Activated T-helper 1 cell treated with anti-CD3 and anti-CD28 coated beads, Interleukin-12 subunit alpha, Interleukin-12 subunit beta, Interleukin-2, Interleukin-4 antibody, amounts not matched to agents 30 ng/mL and 10 ng/mL and 1 ng/mL, durations not matched to agents 14 hours and 24 hours and 36 hours (primary cell): ENCODE measurements at places on chromosomes 3 and 15. TPM values are rescaled to one million over a fixed set of nuclear protein-coding genes. Genes with fewer than 3 reads are reported as not detected.

The QTRT2 gene
- total RNA-seq, result 54.9 and 57.6 TPM in 2 replicates

The NBEAL2 gene
- total RNA-seq, result 118 and 119 TPM in 2 replicates

The PYGO1 gene
- total RNA-seq, result not detected in 2 replicates

The TP63 gene
- 0.51 and 0.67 TPM in 2 replicates for total RNA-seq

The GOLGA8Q gene
- 1.1 and 2.0 TPM in 2 replicates for total RNA-seq

The DGKG gene
- total RNA-seq, result 0.26 and 1.4 TPM in 2 replicates

The ZPLD1 gene
- 0.15 TPM in 1 of 2 replicates, not detected in the other for total RNA-seq

The THSD4 gene
- not detected in 2 replicates for total RNA-seq

The GUCA1C gene
- not detected in 2 replicates for total RNA-seq

The IREB2 gene
- total RNA-seq, result 98.0 and 103 TPM in 2 replicates

- no peak for DNase-seq
These were observed 27.6 kb downstream of the CPOX start for GRCh38 chr3:98565843-98566242.

DNA sequence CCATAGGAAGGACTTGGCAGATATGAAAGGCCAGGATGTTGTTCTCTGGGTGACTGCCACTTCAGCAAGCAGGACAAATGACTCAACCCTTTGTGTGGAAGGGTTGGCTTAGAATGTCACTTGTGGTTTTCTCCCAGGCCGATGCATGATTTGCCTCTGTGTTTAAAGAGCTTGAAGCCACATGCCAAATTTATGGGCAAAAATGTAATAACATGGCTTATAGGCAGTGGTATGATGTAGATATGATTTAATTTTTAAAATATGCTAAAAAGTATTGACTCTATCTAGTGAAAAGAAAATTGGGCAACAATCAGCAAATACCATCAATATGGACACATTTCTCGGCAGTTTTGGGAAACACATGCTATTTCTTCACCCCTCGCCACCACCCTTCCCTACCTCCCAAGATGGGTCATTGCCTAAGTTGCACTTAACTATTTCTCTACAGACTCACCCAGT lies 114.6 kb downstream of the CYP19A1 start:
- DNase-seq, result no peak

- no peak for DNase-seq
These were observed 59.1 kb downstream of the SST start for GRCh38 chr3:187610981-187611511.

GRCh38 chr15:82680200-82681102 lies 29.2 kb downstream of the AP3B2 start:
- DNase-seq, result peak; percentile 34

DNA sequence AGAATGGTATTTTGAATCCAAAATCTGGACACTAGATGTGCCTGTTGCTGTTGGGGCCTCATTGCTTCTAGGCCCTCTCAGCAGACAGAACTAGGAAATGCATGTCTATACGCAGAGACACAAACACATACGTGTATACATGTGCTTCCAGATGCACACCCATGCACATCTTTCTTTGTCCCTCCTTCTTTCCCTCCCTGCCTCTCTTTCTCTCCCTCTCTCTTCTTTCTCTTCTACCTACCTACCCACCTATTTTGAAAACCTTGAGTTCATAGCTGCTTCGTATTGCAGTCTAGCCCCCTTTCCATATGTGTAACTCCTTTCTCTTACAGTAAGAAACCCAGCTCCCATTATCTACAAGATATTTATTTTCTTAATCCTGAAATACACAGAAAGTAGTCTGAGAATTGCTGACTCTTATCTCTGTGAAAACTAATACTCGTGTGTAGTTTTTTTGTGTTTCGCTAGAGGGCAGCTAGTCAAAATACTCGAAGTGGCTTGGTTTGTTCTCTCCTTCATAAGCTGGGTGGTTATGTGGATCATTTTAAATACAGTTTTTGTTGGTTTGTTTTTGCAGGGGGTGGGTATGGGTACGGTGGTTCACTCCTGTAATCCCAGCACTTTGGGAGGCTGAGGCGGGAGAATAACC lies 18.5 kb downstream of the RPL32 start:
- no peak for DNase-seq

- no peak for DNase-seq
These were observed 390.1 kb downstream of the IL20RB start for GRCh38 chr3:137347817-137348368.

GRCh38 chr3:123739754-123740153 lies 144.4 kb downstream of the MYLK start:
- DNase-seq, result no peak

- no peak for DNase-seq
These were observed 256.7 kb upstream of the HES1 start for GRCh38 chr3:193879099-193879863.

DNA sequence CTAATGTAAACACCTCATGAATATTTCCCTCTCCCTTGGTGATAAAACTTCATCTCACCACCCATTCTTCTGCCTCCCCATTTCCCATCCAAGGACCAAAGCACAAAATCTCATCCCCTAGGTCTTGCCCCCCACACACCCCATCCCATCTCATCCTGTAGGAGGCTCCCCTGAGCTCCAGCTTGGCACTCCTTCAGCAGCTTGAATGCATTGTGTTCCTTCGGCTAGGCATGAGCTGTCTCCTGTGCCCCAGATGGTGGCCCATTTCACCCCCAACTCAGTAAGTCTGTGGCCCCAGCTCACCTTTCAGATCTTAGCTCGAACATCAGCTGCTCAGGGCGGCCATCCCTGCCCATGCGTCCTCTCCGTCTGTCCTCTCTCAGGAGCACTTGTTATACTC lies 203.6 kb upstream of the NR2F2 start:
- no peak for DNase-seq

- no peak for DNase-seq
These were observed 61.3 kb downstream of the TMCO5A start for GRCh38 chr15:37995461-37996347.

- no peak for DNase-seq
These were observed 190.5 kb downstream of the GREM1 start for GRCh38 chr15:32908135-32908801.

DNA sequence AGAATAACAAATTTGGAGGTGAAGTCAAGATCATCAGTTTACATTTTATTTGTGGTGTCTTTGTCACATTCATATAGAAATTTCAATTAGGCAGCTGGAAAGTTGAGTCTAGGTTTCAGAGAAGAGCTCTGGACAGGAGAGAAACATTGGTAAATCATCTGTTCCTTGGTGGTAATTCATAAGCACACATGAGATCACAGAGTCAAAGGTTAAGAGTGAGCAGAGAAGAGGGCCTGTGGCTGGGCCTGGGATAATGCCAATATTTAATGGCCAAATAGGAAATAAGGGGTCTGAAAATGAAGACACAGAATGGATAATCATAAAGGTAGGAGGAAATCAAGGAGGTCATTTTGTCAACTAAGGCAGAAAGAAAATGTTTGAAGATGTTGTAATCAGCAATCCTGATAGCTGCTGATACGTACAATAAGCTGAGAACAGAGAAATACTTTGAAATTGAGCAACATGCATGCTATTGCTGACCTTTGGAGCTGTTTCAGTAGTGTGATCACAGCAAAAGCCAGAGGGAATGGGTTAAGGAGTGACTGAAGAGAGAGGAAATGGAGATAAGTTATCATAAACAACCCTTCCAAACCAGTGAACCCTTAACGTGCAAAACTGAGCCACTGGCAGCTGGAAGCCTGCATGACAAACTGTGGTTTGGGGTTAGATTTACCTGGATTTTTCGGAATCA lies 692.8 kb downstream of the AGBL1 start:
- DNase-seq, result no peak

DNA sequence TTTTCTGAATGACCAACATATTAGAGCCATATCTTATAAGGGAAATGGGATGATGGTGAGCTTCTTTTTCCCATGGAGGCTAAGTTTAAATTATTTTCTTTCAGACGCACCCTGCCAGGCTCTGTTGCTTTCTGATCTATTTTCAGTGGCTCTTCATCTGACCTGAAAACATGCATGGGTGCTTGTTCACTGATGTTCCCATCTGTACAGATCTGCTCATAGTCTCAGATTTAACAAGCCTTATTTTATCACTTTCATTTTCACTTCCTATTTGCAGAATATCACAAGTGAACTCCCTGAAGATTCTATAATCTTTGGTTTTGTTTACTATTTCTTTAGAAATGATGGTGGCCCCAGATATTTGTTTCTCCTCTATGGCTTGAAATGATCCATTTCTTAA lies 31.1 kb upstream of the SUCLG2 start:
- no peak for DNase-seq

GRCh38 chr15:89822951-89823711 lies 8.5 kb upstream of the ANPEP start:
- no peak for DNase-seq

- DNase-seq, result no peak
These were observed 4.7 kb downstream of the SEMA3B start for GRCh38 chr3:50273689-50274065.

GRCh38 chr3:31503456-31503855 lies 29.3 kb upstream of the STT3B start:
- DNase-seq, result no peak

DNA sequence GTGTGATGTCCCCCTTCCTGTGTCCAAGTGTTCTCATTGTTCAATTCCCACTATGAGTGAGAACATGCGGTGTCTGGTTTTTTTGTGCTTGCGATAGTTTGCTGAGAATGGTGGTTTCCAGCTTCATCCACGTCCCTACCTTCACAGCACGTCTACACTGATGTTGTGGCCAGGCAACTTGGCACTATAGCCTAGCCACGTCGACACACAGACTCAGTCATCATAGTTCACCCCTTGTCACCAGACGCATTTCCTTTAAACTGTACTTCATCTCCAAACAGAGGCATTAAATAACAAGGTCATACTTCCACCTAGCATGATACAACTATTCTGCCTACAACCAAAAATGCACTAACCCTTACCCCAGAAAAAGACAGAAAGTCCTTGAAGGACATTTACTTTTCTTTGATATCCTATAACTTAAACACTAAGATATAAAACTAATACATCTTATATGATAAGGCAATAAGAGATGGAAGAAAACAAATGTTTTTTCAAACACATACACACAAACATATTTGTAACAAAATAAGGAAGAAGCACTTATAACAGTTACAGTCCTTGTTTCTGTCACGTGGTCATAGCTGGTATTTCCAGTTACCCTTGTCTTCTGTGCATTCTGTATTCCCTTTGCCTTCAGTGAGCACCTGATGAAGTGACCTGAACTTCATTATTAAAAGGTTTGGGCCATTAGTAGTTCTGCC lies 121.4 kb downstream of the KLF13 start:
- no peak for DNase-seq

GRCh38 chr3:119293105-119293870 lies 895 bp upstream of the ARHGAP31 start:
- DNase-seq, result no peak

- DNase-seq, result no peak
These were observed 468.3 kb upstream of the CBLB start for GRCh38 chr3:106337116-106337515.

DNA sequence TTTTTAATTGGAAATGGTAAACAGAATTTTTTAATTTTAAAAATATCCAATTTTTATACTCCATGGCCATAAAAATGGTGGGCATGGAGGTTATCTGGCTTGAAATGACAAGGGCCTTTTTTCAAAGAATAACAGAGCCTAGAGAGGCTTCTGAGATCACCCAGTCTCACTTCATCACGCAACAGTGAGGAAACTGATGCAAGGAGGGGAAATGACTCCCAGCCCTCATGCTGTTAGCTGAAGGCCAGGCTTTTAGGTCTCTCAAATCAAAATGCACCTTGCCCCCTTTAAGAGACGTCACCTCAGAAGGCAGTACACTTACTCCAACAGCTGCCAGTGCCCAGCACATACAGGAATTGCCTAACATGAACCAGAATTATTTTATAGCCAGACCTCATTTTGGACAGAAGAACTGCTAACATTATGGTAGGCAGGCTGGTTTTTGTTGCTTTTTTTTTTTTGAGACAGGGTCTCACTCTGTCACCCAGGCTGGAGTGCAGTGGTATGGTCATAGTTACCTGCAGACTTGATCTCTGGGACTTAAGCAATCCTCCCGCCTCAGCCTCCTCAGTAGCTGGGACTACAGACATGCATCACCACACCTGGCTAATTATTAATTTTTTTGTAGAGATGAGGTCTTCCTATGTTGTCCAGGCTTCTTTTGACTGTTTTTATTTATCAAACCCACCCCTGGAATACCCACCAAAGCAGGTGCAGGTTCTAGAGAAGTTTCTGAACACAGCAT lies 9.1 kb downstream of the RAB43 start:
- peak; percentile 31 for DNase-seq

DNA sequence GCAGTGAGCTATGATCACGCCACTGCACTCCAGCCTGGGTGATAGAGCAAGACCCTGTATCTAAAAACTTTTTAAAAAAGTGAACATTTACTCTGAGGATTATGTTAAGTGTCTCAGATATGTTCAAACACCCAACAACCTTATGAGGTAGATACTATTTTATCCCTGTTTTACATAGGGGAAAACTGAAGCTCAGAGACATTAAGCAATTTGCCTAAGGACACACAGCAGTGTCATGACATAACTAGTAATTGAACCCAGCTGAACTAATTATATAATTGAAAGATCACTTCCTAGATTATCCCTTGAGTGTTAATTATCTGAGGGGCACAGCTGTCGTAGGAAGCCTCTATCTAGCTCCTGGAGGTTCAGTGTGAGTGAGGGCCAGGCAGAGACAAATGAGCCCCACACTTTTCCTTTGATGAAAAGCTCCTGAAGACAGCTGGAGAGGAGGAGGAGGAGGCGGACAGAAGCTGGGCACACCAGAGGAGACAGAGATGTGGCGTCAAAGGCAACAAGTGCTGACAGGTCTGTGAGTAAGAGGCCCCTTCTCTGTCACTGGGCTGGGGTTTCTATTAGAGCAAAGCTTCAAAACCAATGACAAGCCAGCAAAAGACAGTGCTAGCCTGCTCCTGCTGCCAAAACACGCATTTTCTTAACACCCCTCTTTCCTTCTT lies 20.5 kb downstream of the TRH start:
- no peak for DNase-seq

DNA sequence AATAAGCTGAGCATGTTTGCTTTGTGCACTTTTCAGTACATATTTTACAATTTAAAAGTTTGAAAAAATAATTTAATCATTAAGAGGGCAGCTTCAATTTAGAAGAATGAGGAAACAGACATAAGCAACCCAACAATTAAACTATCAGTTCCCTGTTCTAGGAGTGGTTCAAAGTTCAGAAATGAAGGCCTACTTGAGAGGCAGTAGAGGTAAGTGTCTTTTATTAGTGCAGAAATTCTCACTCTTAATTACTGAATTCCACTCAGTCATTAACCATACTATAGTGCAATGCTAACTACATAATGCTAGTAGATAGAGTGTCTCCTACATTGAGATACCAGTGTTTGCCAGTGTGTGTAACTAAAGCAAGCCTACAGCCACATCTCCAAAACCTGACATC lies 73.1 kb downstream of the TNIK start:
- DNase-seq, result no peak

DNA sequence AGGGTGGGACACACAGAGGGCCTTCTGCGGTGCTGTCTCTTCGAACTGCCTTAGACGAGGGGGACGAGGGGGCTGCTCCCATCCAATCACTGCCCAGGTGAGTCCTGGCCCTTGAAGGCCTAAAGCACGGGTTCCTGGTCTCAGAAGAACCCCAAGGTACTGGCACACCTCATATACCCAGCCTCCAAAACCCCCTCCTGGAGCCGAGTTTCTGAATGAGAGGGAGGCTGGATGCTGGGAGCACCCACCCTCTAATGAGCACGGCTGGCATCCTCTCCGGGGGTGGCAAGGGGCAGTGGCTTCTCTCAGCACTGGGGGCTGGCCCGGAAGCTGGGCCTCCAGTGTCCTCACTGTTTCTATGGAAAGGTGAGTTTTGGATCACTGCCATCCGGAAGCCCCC lies 165.6 kb downstream of the LRRK1 start:
- no peak for DNase-seq

- DNase-seq, result no peak
These were observed 256.5 kb upstream of the NECTIN3 start for GRCh38 chr3:110815008-110815583.

GRCh38 chr3:77780278-77780996 lies 740.5 kb downstream of the ROBO2 start:
- no peak for DNase-seq
